ENCODE measurements at places on chromosomes 13 and 19.

DNA sequence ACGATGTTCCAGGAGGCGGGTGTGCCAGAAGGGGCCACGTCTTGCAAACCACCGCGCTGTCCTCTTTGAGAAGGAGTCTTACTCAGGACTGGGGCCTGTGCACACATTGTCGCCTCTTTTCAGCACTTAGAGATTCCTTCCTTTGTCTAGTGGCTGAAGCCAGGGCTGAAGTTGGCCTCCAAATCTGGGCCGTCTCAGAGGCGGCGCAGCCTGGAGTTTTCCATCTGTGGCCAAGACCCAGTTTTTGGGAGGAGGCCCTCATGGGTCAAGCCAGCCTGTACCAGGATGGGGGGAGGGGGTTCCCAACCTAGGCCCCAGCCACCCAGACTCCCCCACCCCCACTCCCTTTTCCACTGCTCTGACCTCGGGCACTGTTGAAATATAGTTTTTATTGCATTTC is 11.8 kb downstream of the ANO8 start:
- DNase-seq, result no peak

- no peak for DNase-seq
Observed at GRCh38 chr19:41703602-41704293, 4.7 kb upstream of the CEACAM5 start.

GRCh38 chr13:30618186-30618929 is 638 bp downstream of the USPL1 start:
- DNase-seq, result peak; percentile 22

DNA sequence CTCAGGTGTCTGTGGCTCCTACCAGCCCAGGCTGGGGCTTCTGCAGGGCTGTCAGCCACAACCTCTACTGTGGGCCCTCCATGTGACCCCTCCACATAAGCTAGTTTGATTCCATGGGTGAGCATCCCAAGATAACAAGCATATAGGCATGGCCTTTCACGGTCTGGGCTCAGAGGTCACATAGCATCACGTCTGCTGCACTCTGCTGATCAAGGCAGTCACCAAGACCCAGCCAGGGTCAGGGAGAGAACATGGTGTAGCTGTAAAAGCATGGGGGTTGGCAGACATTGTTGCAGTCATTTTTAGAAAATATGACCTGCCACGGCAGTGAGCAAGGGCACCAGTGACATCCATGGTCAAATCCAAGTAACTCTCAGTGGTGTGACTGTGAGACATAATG is 698.8 kb downstream of the UQCRFS1 start:
- no peak for DNase-seq

DNA sequence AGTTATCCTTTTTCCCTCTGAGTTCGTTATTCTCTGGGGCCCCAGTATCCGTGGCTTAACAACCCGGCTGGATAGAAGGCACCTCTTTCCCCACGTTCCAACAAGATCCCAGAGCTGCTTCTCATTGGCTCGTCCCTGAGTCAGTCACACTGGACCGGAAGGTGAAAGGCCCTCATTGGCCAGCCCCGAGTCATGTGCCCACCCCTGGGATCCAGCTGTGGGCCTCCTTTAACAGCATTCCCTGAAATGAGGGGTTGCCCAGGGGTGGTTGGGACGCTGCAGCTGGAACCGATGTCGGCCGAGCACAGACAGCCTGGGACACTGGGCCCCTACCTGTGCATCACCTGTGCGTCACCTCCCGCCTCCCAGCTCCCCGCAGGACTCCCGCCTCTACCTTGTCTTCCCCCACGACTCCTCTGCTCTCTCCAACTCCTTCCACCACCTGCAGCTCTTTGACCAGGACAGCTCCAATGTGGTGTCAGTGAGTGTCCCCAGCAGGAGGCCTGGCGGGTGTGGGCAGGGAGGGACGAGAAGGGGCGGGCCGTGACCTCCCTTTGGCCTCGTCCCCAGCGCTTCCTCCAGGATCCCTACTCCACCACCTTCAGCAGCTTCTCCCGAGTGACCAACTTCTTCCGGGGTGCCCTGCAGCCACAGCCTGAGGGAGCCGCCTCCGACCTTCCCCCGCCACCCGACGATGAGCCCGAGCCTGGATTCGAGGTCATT is 4.3 kb downstream of the TBC1D17 start:
- DNase-seq, result no peak

DNA sequence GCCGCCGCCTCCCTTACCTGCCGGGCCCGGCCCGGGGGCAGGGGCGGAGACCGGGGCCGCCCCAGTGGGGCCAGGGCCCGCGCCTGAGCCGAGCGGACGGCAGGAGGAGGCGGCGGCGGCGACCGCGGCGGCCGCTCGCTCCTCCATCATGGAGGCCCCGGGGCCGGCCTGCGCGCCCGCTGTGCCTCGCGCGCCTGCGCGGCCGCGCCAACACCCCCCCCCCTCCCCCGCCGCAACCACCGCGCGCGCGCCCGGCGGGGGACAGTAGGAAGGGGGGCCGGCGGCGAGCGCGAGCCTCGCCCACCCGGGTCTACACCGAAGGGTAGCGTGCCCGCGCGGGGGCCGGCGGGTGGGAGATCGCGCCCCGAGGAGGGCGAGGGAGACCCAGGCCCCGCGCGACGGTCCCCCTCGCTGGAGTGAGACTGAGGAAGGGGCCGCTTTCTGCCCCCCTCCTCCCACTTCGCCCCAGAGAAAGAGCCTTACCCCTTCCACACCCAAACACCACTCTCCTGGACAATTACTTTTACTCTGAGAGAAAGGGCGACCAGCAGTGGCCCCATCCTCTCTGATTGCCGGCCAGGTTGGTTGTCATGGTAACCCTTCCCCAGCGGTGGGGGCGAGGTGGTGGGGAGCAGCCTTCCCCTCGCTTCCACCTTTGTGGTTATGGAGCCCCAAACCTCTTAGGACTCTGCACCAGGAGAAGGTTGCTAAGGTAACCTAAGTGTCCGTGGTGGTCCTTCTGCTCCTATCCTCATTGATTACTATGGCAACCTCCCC is at the start of gene STRN4:
Gene STRN4 (minus strand): TSS at position 170 of the 777 bp plus-strand sequence. CDS start 20 bp downstream, at position 150.
- peak; percentile 41 for DNase-seq

GRCh38 chr13:23697772-23698313 is 127.6 kb downstream of the TNFRSF19 start:
- no peak for DNase-seq

DNA sequence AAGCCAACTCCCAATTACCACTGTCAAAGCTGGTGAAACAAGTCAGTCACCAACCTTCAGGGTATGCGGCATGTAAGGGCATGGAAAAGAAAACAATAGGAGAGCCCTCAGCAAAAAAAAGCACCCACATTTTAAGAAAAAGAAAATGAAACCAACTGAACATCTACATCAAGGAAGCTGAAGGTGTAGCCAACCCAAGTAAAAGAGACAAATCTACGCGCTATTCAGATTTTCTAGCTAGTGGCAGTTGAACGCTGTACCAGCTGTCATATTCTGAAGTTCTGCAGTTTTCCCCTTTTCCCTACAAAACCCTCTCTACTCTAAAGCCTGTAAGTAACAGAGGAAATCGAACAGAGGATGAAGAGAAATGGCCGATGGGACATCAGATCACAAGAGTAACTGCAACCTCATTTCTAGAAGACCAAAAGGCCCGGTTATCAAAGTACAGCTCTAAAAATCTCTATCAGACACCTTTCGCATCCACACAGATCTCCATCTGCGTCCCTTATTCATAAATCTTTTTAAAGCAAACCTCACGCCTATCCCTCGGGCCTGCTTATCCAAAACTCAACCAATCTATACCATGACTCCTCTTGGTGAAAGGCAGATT is 1.4 kb downstream of the MYCBP2 start:
- DNase-seq, result peak; percentile 23

- DNase-seq, result no peak
Observed at GRCh38 chr19:18743784-18744418, 47.2 kb downstream of the COMP start.

DNA sequence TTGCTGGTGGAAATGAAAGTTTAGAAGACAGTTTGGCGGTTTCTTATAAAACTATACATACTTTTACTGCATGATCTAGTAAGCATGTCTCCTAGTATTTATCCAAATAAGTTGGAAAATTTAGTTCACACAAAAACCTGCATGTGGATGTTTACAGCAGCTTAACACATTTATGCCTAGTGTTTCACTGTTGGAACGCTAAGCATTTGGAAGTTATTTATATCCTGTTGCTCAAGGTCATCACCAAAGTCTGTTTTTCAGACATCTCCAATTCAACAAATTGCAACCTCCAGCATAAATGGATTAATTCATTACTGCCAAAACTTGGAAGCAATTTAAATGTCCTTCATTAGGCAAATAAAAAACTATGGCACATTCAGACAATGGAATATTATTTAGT is 461.8 kb downstream of the SUCLA2 start:
- DNase-seq, result no peak

GRCh38 chr19:12521996-12522395 is 29.3 kb downstream of the ZNF564 start:
- DNase-seq, result no peak

- no peak for DNase-seq
Observed at GRCh38 chr13:46636451-46636850, 83.5 kb downstream of the LRCH1 start.

DNA sequence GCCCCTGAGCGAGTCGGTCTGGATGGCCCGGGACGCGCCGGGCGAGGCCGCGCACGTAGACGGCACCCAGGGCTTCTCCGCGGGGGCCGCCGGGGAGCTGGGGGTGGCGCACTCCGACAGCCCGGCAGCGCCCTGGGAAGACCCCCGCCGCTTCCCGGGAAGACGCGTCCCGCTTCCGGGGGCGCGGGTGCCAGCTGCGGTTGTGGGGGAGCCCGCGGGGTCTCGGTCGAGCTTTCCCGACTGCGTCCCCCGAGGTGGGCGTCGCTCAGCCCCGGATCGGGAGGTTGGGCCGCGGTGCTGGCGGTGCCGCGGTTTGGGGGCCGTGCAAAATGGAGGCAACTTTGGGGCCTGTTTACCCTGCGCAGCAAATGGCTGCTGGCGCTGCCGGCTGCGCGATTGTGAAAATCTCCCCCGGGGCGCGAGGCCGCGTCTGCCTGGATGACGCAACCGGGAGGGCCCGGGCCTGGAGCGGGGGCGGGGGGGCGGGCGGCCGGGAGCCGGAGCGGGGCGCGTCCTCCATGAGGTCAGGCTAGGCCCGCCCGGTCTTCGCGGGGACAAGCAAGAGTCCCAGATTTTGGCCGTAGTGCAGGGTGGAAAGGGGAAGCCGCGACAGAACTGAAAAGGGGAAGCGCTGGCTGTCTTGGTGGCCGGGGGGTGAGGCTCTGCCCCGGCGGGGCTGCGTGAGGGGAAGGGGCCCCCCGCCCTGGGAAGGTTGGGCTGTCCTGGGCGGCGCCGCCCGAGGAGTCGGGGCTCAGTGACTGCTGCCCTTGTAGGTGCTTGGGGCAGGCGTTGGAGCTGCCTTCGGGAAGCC is 11.3 kb downstream of the PEAK3 start:
- DNase-seq, result peak; percentile 61

GRCh38 chr19:10395436-10395835 is 7.9 kb downstream of the CDC37 start:
- DNase-seq, result no peak

DNA sequence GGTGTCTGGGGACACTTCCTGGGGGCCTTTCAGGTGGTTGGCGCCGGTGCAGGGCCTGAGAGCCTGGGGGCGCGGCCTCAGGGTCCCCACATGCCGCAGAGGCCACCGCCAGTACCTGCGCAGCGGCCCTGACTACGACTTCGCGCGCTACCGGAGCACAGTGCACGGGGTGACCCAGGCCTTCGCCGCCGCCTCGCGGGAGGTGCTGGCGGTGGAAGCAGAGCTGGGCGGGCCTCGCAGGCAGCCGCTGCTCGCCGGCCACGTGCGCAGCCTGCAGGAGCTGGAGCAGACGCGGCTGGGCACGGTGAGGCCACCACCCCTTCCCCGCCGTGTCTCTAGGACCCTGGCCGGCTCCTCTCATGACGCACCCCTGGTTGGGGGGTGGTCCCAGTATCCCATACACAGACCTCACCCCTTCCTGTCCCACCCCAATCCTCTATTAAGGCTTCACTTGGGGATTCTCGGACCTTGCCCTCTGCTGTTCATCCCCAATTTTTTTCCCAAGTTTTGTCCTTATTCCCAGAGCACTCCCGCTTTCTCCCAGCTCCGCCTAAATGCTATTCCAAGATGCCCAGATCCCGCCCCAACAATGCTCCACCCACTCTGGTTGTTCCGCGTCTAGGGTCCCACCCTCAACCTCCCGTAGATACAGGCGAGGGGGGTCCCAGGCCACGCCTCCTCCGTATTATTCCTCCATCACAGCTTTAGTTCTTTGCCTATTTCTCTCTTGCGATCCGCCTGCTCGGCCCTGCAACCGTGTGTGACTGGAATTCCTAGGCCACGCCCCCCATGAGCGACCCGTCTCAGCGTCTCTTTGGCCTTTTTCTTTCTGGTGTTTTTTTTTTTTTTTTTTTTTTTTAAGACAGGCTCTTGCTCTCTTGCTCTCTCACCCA is 1.0 kb downstream of the REX1BD start:
- DNase-seq, result peak; percentile 73

- DNase-seq, result no peak
Observed at GRCh38 chr19:38351865-38352395, 16.3 kb downstream of the CATSPERG start.

GRCh38 chr19:15124572-15125231 is 17.5 kb downstream of the SYDE1 start:
- no peak for DNase-seq

GRCh38 chr19:35055715-35056179 is 14.2 kb downstream of the HPN start:
- no peak for DNase-seq

- no peak for DNase-seq
Observed at GRCh38 chr13:110446575-110446890, 115.0 kb downstream of the RAB20 start.

GRCh38 chr13:59461411-59461810 is 702.3 kb downstream of the DIAPH3 start:
- DNase-seq, result no peak

GRCh38 chr19:10243606-10244005 is 8.4 kb upstream of the MRPL4 start:
- DNase-seq, result no peak

- DNase-seq, result no peak
Observed at GRCh38 chr13:65265988-65266387, 1964.1 kb downstream of the PCDH9 start.

GRCh38 chr13:79398915-79399314 is 7.1 kb downstream of the RBM26 start:
- DNase-seq, result no peak

DNA sequence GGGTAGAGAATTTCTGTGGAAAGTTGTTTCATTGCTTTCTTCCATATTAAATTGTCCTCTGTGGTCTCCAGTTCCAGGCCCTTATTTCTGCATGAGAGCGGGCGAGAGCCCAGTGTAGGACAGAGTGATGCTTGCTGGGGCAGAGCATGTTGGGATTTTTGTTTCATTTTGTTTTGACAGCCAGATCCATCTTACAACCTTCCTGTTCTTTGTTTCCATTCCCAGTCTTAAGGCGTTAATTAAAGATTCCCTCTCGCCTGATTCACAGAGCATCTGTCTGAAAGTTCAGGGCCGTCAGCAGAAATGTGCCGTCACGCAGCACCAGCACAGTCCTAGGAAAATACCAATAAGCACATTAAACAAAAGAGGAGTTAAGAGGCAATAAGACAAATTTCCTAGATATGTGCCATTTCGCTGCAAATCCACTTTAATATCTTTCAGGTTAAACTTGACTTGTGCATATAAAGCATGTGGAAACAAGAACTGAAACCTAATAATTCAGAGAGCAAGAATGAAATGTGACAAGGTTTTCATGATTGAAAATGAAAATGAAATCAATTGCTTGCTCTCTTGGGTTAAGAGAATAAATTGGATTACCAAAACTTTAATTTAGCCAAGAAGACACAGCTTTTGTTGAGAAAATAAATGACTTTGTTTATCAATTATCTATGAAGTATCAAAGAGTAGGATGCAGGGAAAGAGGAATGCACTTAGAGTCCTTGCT is 210.7 kb upstream of the SLC10A2 start:
- DNase-seq, result no peak

Data from effector memory CD8-positive, alpha-beta T cell (primary cell).